ENCODE measurements at places on chromosomes 12 and 14.

DNA sequence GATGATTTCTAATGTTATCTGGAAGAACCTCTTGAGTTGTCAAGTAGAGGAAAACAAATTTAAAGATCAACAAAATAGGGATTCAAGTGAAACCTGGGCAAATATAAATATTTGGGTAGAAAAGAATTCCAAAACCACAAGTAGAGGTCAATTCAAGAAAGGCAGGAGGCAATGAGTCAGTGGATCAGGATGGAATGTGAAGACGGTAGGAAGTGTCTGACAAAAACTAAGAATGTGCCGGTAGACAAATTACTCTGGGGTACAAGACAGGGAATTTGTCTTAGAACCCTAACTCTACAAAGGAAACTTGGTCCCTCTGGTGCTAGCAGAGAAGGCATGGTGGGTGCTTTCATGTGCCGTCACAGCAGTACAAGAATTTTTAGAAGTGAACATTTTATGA, 13.6 kb downstream of the ABCD2 start:
- no peak for DNase-seq

DNA sequence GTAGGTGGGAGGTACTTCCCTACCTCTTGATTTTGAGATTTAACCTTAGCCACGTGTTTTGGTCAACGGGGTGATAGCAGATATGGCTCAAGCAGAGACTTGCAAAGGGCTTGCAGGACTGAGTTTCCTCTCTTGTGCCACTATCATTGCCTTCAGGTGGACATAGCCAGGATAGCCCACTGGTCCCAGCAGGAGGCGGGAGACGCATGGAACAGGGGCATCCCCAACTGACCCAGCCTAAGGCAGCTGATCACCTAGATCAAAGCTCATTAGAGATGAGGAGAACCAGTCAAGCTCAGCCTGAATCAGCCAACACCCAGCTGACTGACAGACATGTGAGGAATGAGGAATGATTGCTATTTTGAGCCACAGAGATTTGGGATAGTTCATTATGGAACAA, 49.6 kb downstream of the CALM1 start:
- no peak for DNase-seq

DNA sequence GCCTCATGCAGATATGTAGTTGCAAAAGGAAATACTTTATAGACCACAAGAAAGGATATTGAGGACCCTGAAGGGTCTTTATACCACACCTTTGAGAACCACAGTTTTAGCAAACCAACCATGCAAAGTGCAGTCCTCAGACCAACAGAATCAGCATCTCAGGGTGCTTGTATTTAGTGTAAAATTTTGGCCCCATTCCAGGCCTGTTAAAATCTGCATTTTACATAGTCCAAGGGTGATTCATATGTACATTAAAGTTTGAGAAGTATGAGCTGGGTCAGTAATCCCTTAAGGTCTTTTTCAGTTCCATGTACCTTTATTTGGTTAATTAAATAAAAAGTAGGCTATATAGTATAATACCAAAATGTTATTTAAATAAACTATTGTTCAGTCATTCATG, 91.2 kb downstream of the WNK1 start:
- DNase-seq = no peak

- no peak for DNase-seq
These were observed 40.2 kb downstream of the TAOK3 start for GRCh38 chr12:118332511-118332910.

DNA sequence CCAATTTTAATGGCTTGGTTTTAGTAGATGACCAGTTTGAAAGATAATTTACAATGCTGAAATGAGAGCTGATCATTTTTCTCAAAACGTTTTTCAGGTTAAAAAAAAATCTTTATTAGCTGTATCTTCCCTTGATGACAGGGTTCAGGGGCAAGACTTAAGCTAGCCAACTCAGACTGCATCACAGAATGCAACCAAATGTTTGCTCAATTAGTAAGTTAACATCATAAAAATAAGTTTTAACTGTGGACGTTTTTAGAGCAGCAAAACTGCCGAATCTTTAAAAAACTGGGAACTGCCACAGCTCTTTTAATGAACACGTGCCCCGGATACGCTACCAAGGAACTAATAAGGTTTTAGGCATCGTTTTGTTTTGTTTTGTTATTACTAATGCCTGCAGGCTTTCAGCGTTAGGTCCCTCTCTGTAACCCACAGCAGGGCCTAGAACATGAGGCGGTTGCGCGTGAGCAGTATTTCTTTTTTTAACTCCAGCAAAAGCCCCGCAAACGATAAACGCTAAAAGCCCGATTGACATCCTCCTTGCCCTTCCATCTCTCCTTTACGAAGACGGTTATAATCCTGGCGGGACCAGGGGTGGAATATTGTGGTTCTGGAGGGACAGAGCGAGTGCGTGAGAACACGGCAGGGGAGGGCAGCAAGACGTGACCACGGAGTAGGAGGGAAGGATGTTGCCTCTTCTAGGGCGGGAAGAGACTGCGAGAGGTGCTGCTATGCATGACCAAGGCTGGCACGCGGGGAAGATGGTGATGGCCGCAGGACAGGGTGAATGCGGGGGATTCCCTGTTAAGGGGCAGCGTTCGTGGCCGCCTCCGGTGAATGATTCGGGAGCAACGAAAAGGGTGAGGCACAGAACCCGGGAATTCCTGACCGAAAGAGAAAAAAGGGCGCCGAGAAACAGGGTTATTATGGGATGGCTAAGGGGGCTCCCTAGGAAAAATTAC, 652 bp downstream of the SUPT16H start:
- peak; percentile 54 for DNase-seq
